ENCODE measurements at places on chromosomes 16 and 17. TPM values are rescaled to one million over a fixed set of nuclear protein-coding genes. Genes with fewer than 3 reads are reported as not detected.

The TLCD1 gene
- polyA plus RNA-seq = 47.7 TPM

The RHBDL3 gene
- 2.0 TPM for polyA plus RNA-seq

The PERCC1 gene
- not detected for polyA plus RNA-seq

The ALOX15 gene
- polyA plus RNA-seq = 1.2 TPM

The QRICH2 gene
- 2.2 TPM for polyA plus RNA-seq

The RNF167 gene
- 61.2 TPM for polyA plus RNA-seq

The PRSS21 gene
- 3.1 TPM for polyA plus RNA-seq

The MYL4 gene
- 0.44 TPM for polyA plus RNA-seq

The SLC6A2 gene
- 0.23 TPM for polyA plus RNA-seq

The SDR42E1 gene
- polyA plus RNA-seq = not detected

The KCNG4 gene
- not detected for polyA plus RNA-seq

The SUZ12 gene
- polyA plus RNA-seq = 22.3 TPM

All from GM23338 (cell line).